WTC11 (cell line): ENCODE measurements at places on chromosomes 2 and 18. TPM values are rescaled to one million over a fixed set of nuclear protein-coding genes. Genes with fewer than 3 reads are reported as not detected.

DNA sequence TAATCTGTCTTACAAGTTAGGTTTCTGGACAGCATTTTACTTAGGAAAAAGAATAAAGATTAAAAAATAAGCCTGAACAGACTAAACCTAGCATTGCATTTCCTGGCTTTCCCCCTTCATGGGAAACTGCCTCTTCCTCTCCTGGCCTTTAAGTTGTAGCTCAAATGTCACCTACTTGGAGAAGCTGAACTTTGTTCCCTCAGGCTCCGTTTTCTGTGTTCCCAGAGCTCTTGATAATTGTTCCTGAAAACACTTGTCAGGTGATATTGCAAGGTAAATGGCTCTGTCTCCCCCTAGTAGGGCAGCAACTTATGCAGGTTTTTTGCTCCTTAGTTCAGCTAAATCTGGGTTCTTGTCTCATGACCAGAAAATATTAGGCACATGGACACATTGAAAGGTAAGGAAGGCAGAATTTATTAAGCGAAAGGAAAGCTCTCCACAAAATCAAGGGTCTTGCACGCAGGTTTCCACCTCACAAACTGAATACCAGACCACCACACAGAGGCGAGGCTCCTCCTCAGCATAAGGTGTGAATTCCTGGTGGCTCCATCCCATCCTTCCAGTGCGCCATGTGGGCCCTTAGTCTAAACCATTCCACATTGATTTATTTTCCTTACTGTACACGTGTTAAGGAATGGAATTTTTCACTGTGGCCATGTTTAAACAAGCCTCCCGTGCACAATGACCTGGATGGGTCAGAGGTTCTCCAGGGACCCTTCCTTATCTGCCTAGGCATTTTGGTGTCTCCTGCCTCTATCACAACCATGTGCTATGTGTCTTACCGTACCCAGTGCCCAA, 229.3 kb downstream of the HNMT start:
- DNase-seq = no peak

- DNase-seq = no peak
Measured at GRCh38 chr2:238425979-238426567, 654 bp upstream of the ASB1 start.

DNA sequence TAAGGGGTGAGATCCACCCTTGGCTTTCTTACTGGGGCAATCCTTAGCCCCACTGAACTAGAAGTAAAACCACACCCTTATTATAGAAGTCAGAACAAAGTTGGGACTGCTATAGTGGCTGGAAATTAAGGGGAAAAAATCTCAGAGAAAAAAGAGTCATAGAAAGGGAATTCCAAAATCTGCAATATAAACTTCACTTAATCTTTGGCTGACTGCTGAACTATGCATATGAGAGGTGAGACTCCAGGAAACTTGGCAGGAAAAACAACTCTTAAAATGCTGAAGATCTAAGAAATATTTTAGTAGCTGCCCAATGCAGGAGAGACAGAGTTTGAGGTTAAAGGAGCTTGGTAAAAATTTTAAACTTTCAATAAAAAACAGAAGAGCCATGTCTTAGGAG, 201.8 kb upstream of the FN1 start:
- DNase-seq = no peak

GRCh38 chr2:53848062-53848461, 11.7 kb downstream of the GPR75 start:
- DNase-seq = no peak

GRCh38 chr2:64914735-64915509, 74.3 kb upstream of the SLC1A4 start:
- DNase-seq = no peak

DNA sequence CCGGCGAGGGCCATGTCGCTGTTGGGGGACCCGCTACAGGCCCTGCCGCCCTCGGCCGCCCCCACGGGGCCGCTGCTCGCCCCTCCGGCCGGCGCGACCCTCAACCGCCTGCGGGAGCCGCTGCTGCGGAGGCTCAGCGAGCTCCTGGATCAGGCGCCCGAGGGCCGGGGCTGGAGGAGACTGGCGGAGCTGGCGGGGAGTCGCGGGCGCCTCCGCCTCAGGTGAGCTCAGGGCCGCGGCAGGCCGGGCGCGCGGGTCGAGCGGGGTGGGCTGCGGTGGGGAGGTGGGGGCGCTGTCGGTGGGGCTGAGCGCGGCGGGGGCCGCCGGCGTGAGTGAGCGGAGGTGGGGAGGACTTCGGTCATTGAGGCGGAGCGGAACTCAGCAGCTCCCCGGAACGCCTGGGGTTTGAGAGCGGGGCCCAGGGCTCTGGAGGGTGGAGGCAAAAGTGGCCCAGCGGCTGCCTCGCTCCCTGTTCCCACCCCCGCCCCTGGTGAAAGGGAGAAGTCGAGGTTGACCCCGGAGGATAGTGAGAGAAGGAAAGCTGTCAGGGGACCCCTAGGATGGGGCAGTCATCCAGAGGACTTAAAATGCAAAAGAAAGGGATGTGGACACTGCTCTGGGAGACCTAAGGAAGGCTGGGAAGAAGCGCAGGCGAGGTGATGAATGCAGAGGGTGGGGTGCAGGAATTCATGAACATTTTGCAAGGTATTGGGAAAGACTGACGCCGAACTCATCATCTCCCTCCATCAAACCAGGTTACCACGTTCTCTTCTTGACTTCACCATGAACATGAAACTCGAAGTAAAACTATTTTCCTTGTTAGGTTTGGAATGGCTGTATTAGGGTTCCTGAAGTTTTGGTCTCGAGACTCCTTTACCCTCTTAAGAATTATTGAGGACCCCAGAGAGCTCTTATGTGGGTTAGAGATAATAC, 633 bp downstream of the MALT1 start:
- peak; percentile 75 for DNase-seq

GRCh38 chr2:136030406-136030805, 45.0 kb upstream of the DARS1 start:
- DNase-seq = no peak

- DNase-seq = no peak
Measured at GRCh38 chr2:231359948-231360347, 35.6 kb upstream of the B3GNT7 start.

GRCh38 chr2:207283356-207283755, 117.6 kb upstream of the KLF7 start:
- no peak for DNase-seq

- no peak for DNase-seq
Measured at GRCh38 chr2:55092439-55092838, 42.2 kb upstream of the RTN4 start.

- no peak for DNase-seq
Measured at GRCh38 chr2:74668087-74668486, 14.0 kb downstream of the SEMA4F start.

Gene SOX11
- total RNA-seq = 22.5 to 24.8 TPM (median 24.0 TPM) in 3 replicates

Gene LOXHD1
- 0.35 to 0.64 TPM (median 0.57 TPM) in 3 replicates for total RNA-seq

Gene SUCLG1
- 43.6 to 52.4 TPM (median 47.3 TPM) in 3 replicates for total RNA-seq

Gene OTOF
- 0.05 to 0.26 TPM (median 0.07 TPM) in 3 replicates for total RNA-seq

Gene UPP2
- not detected in 3 replicates for total RNA-seq

Gene POTEC
- not detected in 3 replicates for total RNA-seq

Gene ABCG5
- total RNA-seq = not detected in 3 replicates

Gene DCDC2C
- not detected in 3 replicates for total RNA-seq
